ENCODE measurements at places on chromosomes 13 and 19. TPM values are rescaled to one million over a fixed set of nuclear protein-coding genes. Genes with fewer than 3 reads are reported as not detected.

ZNF101 gene
- total RNA-seq, result 4.2 TPM

RGS9BP gene
- total RNA-seq, result 0.24 TPM

FUT2 gene
- not detected for total RNA-seq

SLITRK6 gene
- total RNA-seq, result not detected

ZNF729 gene
- total RNA-seq, result not detected

ZNF99 gene
- total RNA-seq, result not detected

NBEA gene
- total RNA-seq, result 2.0 TPM

LRG1 gene
- total RNA-seq, result 1.5 TPM

DNAJC3 gene
- 51.9 TPM for total RNA-seq

PNKP gene
- total RNA-seq, result 27.2 TPM

LILRA6 gene
- not detected for total RNA-seq

PCDH9 gene
- total RNA-seq, result 16.7 TPM

NOVA2 gene
- 0.31 TPM for total RNA-seq

ATP4A gene
- not detected for total RNA-seq

RNF17 gene
- total RNA-seq, result not detected

AKT1S1 gene
- 31.9 TPM for total RNA-seq

KHSRP gene
- total RNA-seq, result 168 TPM

TICAM1 gene
- 5.4 TPM for total RNA-seq

INAFM1 gene
- 7.4 TPM for total RNA-seq

HAUS8 gene
- 3.9 TPM for total RNA-seq

SKA3 gene
- 2.8 TPM for total RNA-seq

CYP4F2 gene
- not detected for total RNA-seq

GJB6 gene
- total RNA-seq, result not detected

IQCN gene
- total RNA-seq, result 0.25 TPM

MEDAG gene
- 78.1 TPM for total RNA-seq

KANK2 gene
- total RNA-seq, result 538 TPM

TGFBR3L gene
- 0.15 TPM for total RNA-seq

TSPAN16 gene
- total RNA-seq, result not detected

TMEM238 gene
- total RNA-seq, result 0.19 TPM

HCN2 gene
- total RNA-seq, result 2.7 TPM

TGFB1 gene
- total RNA-seq, result 74.3 TPM

LIM2 gene
- not detected for total RNA-seq

SGTA gene
- 50.5 TPM for total RNA-seq

CEACAM21 gene
- not detected for total RNA-seq

Data from cardiac ventricle fibroblast (primary cell).